Activated B cell treated with CpG ODN at 0.5 μM for 24 hours (primary cell): ENCODE measurements at places on chromosomes 12 and 14.

DNA sequence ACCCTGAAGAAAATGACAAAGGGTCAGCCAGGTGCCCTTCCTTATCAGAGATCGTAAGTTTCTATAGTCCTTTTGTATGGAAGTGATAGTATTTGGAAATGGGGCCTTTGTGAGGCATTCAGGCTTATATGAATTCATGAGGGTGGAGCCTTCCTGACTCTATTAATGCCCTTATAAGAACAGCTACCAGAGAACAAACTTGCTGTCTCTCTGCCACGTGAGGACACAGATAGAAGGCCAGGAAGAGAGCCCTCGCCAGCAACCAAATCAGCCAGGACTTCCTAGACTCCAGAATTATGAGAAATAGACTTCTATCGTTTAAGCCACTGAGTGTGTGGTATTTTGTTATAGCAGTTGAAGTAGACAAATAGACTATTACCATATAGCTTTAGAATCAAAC is 36.7 kb downstream of the TRMT5 start:
- no peak for DNase-seq

DNA sequence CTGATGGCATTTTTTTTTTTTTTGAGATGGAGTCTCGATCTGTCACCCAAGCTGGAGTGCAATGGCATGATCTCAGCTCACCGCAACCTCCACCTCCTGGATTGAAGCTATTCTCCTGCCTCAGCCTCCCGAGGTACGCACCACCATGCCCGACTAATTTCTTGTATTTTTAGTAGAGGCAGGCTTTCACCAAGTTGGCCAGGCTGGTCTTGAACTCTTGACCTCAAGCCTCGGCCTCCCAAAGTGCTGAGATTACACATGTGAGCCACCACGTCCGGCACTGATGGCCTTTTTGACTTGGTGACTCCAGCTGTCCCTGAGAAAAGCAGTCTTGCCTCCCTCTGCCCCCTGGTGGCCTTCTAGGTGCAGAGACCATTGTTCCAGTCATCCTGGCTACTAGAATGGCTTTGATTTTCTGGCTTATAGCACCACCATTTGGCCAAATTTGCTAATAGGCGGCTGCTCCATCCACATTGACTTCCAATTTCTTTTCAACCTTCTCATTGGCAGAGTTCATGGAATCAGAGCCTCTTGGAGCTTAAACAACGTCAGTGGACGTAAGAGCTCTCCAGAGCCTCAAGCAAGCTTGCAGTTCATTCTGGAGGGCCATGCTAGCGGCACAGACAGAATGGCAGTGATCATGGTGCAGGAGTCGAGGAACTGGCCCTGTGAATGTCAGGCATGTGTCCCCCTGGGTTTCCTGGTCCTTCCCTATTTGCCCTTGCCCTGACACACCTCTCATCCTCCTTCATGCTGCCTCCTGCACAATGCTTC is 25.4 kb upstream of the EIF4B start:
- DNase-seq = peak; percentile 49

DNA sequence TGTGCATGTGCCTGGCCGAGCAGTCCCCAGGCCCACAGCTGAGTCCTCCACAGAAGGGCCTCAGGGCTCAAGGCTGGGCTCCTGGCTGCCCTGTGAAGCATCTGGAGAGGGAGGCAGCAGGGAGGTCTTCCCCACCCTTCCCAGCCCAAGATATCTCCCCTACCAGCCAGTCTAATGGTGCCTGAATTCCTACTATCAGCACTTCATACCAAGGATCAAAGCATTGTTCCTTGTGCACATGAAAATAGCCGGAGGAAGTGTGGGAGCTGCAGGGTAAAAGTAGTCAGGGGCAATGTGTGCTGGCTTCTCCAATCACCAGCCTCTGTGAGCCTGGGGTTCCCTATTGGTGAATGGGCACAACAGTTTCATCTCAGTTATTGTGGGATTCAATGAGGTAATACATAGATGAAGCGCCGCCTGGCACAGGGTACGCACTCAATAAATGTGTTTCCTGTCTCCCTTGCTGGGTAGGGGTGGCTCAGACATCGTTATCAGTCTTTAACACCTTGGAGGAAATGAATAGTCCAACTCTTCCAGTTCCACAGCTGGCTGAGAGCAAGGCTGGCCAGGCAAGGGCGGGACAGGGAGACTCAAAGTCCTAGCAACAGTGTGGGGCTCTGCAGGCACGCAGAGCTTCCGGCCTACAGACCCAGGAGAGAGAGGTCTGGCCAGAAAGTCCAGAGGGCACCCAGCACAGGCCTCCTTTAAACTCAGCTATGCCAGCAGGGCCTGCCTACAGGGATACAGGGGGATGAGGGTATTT is 39.1 kb upstream of the PNMA1 start:
- DNase-seq = no peak

DNA sequence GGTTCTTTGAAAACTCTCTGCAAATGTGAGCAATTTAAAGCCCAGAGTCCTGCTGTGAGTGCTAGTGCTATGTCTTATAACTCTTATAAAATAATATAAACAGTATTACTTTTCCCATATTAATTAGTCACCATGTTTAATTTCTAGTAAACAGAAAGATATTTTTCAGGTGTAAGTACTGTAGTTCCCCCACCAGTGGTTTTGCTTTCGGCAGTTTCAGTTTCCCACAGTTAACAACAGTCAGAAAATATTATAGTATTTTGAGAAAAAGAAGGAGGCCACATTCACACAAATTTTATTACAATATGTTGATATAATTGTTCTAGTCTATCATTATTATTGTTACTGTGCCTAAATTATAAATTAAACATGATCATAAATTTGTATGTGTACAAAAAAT is 800.5 kb downstream of the LRFN5 start:
- DNase-seq = no peak

DNA sequence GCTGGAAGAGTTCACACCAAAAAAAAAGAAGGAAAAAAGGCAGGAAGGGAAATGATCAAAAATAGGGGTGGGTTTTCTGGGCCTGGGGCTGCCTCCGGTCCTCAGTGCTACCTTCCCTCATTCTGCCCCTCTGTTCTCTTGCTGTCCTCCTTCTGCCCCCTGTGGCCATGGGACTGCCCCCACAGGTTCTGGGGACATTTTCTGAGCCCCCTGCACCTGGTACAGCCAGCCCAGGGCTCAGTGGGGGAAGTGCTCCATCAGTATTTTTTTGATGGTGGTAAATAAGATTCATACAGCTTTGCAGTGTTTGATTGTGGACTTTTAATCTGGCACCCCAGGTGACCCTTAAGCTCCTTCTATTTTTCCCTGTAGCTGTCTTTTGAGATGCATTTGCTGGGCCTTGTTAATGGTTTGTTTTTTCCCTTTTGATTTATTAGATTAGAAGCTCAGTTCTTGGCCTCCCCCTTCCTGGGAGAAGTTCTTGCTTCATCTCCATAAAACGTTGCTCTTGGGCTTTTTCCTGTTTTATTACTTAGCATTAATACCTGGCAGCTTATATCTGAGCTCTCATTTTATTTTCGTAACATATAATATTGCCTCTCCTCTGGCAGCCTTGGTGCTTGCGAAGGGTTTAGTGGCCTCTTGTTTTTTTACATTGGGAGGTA is 43.1 kb downstream of the CHST11 start:
- DNase-seq = no peak

DNA sequence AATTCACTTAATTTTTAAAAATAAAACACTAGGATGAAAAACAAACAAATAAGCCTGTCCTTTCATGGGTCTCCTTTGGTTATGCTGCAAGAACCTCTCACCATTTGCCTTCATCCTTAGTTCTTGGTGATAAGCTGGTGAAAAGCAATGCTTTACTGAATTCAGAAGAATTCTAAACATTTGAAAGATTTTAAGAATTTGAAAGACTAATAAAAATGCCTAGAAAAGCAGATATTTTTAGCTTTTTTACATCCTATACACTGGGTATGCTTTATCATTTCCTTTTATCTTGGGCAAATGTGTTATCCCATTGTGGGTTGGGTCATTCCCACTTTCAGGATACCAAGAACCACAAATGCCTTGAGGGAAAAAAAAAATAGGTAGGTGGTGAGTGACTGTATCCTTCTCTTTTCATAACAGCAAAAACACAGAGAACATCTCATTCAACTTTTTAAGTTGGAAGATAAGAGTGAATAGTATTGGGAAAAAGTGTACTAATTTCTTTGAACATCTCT is 197.1 kb upstream of the ABCD2 start:
- no peak for DNase-seq

DNA sequence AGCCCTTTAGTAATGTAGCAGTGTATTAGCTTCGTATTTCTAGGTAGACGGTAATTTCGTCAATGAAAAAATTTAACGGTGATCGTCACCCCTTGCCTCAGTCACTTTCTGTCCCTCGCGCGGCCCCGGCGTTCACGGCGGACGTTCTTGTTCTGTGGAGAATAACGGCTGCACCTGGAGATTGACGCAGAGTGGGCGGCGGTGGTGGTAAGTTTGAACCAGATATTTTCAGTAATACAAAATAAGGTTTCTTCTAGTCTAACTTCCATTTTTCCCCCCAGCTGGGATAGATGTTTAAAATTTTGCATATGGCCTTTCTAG is 341 bp downstream of the ZNF10 start:
- DNase-seq = no peak

DNA sequence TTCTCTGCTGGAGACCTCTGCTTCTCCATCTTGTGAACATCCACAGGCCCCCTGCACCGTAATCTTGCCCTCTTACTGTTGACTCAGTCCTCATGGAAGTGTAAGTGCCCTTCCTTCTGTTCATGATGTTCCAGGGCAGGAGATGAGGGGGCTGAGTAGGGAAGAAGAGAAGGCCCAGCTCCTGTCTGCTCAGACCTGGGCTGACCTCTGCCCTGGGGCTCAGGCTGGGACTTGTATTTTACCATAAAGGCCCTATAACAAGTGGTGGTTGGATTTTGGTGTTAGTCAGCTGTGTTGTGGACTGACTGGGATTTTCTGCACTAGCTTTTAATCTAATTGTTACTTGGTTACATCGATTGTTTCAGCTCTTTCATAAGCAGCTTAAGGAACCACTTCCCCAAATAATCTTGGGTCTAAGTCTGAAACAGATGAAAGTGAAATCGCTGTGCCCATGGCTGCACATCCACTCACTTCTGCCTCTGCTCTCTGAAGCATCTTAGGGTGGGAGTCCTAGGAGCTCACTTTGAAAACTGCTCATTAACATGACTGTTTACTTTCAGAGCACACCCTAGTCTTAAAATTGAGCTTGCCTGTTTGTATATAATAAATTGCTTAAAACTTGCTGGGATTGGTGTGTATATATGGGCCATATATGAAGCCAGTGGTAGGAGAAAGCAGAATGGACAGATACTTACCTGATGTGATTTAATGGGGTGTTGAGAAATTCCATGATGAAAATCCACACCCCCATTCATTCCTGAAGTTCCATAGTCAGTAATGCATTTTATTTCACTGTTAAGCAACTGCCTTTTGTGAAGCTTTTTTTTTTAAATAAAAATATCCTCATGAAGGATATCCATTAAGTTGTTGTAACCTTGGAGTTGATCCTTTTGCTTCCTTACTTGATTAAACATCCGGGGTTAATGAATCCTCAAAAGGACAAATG is 17.7 kb downstream of the C12orf71 start:
- DNase-seq = no peak

- DNase-seq = peak; percentile 60
These were observed 1059.8 kb downstream of the TMEM121 start for GRCh38 chr14:106586098-106586704.

- DNase-seq = no peak
These were observed 174.8 kb upstream of the ATF7IP start for GRCh38 chr12:14190694-14191093.

GRCh38 chr12:12007001-12007712 is 63.6 kb upstream of the BCL2L14 start:
- no peak for DNase-seq

DNA sequence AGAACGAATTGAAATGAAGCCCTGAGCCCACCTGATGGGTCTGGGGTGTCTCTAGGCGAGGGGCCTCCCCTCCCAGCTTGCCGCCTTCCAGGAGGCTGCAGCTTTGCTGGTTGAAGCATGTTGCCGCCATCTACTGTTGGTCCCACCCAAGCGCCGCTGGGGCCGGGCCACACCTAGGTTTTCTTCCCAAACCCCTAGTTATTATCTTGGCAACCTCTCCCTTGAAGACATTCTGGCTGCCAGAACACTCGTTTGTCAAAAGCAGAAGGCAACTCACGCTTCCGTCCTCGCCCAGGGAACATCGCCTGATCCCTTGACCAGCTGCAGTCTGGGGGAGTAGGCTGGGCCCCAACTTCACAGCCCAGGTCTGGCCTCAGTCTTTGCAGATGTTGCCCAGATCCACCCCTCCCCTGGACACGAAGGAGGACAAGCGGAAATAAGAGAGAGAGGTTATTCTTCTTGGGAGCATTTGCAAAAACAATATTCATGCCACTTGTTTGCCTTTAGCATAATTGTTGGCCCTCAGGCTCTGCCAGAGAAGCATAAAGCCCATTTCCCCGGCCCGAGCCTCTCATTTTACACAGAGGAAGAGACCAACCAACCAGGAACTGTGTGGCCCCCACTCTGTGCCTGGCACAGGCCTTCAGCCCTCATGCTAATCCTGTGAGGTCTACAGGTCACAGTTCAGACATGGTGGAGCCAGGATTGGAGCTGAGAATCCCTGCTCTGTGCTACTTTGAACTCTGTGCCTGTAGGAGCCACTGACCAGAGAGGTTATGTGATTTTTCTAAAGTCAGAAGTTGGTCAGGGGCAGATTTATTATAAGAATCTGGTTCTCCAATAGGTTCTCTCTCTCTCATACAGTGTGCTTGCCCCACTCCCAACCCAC is 6.8 kb downstream of the EMP1 start:
- DNase-seq = no peak

- DNase-seq = no peak
These were observed 27.8 kb downstream of the AREL1 start for GRCh38 chr14:74685056-74685455.

DNA sequence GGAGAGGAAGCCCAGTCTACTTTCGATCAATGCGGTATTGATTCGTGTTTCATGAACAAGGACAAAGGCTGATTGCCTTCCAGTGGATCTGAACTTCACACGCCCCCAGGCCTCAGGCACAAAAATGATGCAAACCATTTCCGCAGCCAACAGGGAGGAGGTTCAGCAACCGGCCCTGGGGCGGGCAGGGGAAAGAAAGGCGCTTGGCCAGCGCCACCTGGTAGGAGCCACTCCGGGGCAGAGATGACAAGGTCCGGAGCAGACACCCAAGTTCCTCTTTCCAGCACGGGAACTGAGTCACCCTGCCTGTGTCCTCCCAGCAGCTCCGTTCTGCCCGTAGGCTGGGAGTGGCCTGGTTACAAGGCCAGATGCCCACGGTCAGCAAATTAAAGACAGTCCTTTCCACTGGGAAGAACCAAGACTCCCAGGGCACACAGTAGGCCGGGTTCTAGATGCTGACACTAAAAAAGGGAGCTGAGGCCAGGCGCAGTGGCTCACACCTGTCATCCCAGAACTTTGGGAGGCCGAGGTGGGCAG is 136.3 kb downstream of the SCARB1 start:
- peak; percentile 24 for DNase-seq

DNA sequence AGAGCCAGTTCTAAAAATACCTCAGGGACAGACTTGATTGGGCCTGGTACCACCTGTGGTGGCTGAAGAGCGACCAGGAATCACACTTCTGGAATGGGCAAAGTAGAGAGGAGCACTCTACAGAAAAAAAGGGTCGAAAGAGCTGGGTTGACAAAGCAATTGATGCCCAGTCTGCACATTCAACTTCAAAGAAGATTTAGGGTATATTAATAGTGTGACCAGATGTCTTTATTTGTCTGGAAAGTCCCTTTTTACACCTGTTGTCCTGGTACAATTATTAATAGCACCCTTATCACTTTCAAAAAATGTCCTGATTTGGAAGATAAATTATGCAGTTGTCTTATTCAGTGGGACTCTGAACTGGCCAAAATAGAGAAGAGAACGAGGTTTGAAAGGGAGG is 137.5 kb downstream of the DYRK2 start:
- DNase-seq = no peak

GRCh38 chr14:99972748-99973466 is 92.3 kb upstream of the EVL start:
- DNase-seq = no peak

GRCh38 chr14:54451121-54451601 is 10.0 kb upstream of the CNIH1 start:
- DNase-seq = no peak
